Inflammatory macrophage (primary cell): ENCODE measurements at places on chromosomes 1 and 21.

- peak; percentile 82 for DNase-seq
Measured at GRCh38 chr21:45292399-45293219, 4.9 kb upstream of the POFUT2 start.

DNA sequence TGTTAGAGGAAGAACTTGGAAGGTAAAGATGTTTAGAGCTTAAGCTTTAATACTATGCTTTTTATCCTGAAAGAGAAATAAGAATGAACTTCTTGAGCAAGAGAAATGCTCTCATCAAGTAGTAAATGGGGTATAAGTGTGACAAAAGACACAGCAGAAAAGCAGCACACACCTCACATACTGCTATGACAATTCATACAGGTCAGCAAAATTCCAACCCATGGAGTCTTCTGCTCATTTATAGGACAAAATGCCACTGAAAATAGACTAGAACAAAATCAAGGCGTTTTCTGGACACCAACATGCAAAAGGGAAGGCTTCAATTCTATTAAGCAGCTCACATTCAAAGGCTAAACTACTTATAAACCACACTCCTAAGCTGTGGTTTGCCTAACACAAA, 61.2 kb downstream of the EYA3 start:
- no peak for DNase-seq

DNA sequence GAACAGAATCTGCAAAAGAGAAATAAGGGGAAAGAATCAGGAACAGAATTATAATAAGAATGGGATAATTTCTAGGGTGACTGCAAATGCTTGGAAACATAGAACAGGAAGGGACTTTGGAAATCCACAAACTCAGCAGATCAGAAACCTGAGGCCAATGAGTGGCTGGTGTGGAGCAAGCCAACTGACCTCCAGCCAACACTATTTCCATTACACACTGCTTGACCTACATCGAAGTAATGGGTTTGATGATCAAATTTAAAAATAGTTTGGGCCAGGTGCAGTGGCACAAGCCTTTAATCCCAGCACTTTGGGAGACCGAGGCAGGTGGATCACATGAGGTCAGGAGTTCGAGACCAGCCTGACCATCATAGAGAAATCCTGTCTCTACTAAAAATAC, 284.9 kb downstream of the GRIK1 start:
- DNase-seq, result no peak

GRCh38 chr21:37430184-37430821, 63.7 kb downstream of the DYRK1A start:
- no peak for DNase-seq

DNA sequence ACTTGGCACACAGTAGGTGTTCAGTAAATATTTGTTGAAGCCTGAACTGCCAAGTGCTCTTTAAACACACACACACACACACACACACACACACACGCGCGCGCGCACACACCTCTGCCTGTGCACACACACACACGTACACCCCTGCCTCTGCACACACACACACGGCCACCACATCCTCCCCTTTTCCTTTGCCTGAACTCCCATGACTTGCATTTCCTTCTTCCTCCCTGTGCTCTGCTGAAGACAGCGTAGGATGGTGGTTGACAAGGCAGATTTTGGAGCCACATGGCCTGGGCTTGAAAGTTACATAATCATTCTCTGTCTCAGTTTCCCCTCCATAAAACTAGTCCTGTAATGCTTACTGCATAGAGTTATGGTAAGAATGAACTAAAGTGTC, 712.3 kb downstream of the PTPRU start:
- peak; percentile 14 for DNase-seq

GRCh38 chr21:37435120-37435519, 68.5 kb downstream of the DYRK1A start:
- peak; percentile 91 for DNase-seq

GRCh38 chr1:228277491-228278431, 69.9 kb downstream of the OBSCN start:
- no peak for DNase-seq

DNA sequence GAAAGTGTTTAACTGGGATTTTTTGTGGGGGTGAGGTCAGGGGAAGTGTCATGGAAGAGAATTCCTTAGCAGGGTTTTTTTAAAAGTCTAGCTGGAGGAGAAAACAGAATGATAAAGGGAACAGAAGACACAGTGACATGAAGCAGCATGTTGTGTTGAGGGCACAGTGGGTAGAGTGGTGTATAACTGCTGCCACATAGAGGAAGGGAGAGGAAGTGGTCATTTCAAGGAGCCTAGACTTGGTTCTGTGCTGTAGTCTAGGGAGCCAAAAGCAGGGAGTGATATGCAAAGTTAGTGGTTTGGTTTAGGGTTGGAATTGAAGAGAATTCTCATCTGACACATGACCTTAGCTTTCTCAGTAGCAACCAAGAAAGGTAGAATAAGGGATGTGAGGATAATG, 10.2 kb downstream of the EEIG2 start:
- peak; percentile 42 for DNase-seq

DNA sequence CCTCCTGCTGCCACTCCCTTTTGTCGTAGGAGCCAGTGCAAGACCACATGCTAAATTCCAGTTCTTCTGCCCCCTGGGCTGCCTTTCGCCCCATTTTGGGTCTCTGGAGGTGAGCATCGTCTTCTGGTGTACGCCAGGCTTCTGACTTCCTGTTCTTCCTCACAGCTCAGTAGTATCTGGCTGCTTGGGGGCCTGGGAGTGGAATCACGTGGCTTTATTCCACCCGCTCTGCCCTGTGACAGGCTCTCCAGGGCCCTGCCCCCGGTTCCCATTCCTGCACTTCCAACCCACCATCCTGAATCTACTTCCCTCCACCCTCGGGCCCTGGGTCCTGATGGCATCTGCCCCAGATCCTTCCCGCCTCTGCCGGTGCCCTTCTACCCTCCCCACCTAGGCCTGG, 3.6 kb downstream of the NFASC start:
- no peak for DNase-seq

- no peak for DNase-seq
Measured at GRCh38 chr1:236181059-236181458, 38.7 kb downstream of the GPR137B start.

- DNase-seq, result no peak
Measured at GRCh38 chr1:105485207-105485606, 1571.3 kb upstream of the PRMT6 start.

DNA sequence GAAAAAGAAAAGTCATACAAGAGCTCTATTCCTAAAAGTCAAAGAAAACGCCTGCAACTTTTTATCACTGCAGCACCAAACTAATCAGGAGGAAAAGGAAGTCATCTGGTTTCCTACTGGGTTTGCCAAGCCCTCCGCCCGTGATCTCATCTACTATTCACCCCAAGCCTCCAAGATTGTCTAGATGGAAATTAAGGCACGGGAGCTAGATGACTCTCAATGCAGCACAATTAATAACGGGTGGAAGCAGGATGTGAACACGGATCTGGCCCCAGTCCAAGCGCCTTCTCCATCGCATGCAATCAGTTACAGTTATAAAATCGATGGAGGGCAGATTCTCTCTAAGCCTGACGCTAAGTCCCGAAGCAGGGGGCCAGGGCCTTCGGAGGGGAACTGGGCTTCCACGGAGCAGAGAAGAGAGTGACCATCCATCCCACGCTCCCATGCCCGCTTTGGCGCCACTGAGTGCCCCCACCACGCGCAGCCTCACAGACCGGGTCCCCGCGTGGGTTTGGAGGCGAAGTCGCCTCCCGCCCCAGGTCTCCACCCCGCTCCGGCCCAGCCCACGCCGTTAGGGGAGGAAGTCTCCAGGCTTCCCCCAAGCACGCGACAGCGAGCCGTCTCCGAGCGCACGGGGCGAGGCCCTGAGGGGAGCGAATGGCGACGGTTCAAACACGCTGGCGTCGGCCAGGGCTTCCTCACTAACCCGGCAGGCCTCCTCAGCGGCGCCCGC, 1.8 kb downstream of the HSF2BP start:
- peak; percentile 30 for DNase-seq

GRCh38 chr1:155669233-155670162, 19.1 kb downstream of the YY1AP1 start:
- no peak for DNase-seq

- no peak for DNase-seq
Measured at GRCh38 chr1:32801096-32801715, 16.0 kb downstream of the YARS1 start.

DNA sequence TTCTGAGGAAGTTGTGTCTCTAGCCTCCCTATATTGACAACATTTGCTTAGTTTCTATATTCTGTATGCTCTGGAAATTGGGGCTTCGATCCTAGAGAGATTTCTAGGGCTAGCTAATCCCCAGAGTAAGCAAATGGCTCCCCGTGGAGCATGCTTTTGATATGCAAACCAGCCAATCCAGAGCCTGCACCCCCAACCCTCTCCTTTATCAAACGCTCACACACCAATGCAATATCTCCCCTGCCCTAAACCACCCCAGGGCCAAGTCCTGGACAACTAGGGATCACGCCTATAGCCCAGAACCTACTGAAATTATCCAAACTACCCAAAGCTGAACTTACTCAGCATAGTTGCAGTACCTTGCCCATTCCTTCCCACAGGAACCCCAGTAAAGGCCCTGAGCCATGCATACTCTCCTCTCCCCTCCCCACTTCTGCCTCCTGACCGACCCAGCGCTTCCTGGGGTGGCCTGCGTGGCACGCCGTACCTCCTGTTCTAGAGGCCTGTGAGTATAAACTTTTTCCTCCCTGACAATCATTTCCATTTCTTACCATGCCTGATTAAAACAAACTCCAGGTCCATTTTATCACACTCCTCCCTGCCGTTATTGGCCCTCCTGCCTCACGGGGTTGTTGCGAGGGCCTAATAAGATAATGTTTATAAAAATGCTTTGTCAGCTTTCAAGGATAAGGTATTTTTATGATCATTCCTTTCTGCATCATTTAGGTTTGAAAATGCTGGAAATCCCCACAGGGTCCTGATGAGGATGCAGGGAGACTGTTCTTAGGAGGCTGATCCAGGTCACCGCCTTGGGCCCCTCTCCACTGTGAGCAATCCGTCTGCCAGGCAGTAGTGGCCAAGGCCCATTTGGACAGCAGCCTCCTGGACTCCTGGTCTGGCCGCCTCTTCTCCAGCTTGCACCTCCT, 102.7 kb downstream of the TENT5C start:
- no peak for DNase-seq

DNA sequence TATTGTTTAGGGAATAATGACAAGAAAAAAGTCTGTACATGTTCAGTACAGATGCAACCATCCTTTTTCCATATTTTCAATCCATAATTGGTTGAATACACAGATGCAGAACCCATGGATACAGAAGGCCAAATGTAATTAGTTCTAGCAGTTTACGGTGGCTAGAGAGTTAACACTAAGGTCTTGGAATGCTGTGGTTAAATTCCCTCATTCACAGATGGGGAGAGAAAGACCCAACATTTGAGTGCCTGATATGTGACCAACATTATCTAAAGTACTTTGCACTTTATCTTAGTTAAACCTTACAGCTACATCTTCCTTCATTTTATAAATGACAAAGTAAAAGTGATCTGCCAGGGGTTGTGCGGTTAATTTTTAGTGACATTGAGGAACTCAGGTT, 5.3 kb downstream of the SCMH1 start:
- no peak for DNase-seq

DNA sequence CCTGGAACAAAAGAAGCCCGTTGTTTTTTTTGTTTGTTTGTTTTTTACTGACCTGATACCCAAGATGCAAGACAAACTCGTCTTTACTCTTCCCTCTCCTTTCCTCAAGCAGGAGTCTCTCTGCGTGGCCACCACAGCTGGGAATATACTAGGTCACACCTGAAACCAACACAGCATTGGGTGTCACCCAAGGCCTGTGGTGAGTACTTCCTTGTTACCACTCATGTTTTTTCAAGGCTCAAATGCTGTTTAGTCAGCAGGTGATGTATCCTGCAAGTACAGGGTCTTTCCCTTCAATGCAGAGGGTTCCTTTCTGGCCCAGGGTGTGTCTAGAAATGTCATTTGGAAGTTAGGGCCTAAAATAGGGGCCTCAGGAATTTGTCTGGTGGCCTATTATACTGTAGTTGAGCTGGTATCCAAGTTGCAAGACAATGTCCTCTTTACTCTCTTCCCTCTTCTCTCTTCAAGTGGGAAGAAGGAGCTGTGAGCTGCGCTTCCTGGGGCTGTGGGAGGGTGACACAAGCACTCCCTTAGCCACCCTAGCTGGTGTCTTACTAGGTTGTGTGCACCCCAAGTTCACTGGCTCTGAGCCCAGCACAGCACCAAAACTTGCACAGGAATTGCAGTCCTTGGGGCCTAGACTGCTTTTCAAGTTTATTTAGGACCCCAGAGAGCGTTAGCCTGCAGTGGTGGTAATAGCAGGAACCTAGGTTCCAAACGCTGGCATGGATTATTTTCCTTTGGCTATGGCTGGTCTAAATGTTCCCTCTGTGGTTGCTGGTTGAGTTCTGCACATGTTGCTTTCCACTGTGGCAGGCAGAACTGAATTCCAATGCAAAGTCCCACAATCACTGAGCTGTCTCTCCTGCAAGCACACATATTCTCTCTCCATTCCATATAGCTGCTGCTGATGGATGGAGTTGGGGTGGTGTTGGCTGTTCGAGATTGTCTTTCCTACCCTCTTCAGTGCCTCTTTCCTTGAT, 91.4 kb upstream of the LYPLAL1 start:
- peak; percentile 83 for DNase-seq

- no peak for DNase-seq
Measured at GRCh38 chr1:208885060-208885459, 640.9 kb upstream of the PLXNA2 start.

GRCh38 chr1:204592246-204592948, 76.2 kb downstream of the MDM4 start:
- DNase-seq, result no peak
